ENCODE measurements at places on chromosomes 6 and 20.

DNA sequence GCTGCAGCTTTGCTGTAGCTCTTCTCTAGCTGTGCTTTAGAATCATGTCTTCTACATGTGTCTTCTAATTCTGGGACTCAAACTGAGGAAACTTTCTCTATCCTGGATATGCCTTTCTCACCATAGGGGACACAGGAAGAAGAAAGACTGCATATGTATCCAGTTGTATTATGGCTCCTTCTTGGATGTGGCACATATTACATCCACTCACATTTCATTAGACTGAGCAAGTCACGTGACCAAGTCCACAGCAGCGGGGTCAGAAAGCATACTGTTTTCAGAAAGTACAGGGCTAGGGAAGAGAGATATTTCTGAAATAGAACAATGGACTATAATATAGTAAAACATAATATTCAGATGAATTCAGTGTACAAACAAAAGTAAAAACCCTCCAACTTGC, 187.6 kb upstream of the RIMS1 start:
- no peak for DNase-seq

- peak; percentile 57 for DNase-seq
Observed at GRCh38 chr6:108133594-108134179, 32.1 kb upstream of the NR2E1 start.

DNA sequence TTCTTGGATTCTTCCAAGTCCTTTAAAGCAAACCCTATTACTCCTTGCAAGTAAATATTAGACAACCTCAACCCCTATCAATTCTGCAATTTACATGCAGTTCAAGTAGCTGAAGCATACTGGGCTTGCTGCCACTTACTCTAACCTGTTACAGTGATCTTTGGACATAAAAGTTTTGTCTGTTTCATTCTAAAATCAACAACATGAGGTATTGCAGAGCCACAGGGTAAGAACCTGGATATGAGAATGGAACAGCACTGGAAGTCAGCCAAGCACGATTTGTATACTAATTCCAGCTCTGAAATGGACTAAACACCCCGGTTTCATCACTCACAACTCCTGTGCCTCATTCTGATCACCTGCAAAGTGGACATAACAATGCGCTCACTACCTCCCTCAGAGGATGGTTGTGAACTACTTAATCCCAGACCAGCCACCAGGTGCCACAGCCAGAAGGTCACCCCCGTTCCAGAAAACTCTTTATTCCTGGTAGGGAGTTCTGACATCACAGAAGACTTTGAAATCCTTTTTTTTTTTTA, 270.0 kb downstream of the ADGB start:
- DNase-seq = no peak

DNA sequence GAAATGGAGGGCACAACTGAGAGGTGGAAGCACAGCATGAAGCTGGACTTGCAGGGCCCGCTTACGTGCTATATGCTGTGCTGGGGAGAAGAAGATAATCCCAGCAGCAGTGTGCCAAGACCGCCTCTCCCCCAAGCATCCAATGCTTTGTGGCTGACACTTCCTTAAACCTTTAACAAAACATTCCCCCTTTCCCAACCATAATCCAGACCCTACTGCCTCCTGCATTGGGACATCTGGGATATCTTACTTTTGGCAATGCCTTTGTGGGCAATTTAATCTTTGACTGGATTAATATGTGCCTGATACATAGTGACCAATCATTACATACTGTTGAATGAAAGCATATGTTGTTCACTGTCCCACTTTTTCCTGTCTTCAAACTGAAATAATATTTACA, 3.1 kb upstream of the TENT5A start:
- no peak for DNase-seq

GRCh38 chr6:167474725-167475124, 149.8 kb downstream of the TTLL2 start:
- no peak for DNase-seq

GRCh38 chr20:19787366-19787765, 29.3 kb downstream of the RIN2 start:
- DNase-seq = no peak

DNA sequence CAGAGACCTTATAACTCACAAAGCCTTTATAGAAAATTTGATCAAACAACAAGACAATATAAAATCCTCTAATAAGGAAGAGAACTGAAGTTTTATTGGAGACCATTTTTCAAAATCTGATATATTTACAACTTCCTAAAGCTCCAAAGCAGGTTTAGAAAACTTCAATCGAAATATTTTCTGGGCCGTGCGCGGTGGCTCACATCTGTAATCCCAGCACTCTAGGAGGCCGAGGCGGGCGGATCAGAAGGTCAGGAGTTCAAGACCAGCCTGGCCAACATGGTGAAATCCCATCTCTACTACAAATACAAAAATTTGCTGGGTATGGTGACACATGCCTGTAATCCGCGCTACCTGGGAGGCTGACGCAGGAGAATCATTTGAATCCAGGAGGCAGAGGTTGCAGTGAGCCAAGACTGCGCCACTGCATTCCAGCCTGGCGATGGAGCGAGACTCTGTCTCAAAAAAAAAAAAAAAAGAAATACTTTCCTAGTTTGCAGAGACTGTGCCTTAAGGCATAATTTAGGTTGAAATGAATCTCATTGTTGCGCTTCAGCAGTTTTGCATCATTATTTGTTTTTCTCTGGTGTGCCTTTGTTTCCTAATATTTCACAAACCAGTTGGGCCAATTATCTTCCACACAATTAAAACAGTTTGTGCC, 60.6 kb upstream of the ASIP start:
- no peak for DNase-seq

DNA sequence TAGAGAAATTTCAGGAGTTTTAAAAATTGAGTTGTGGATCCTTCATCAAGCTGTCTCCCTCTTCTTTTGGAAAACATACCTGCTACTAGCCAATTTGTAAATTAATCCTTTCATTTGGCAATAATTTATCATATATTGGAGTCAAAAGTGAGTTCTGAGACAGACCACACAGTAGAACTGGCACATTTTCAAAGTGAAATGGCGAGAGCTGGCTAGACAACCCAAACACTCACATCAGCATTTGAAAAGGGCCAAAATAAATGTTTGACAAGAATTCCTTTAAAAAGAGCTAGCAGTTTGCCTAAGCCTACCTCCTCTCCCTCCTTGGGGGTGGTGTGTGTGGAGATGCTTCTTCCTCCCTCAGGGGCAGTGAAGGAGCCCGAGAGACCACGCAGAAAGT, 47.9 kb upstream of the KCNK16 start:
- DNase-seq = no peak

DNA sequence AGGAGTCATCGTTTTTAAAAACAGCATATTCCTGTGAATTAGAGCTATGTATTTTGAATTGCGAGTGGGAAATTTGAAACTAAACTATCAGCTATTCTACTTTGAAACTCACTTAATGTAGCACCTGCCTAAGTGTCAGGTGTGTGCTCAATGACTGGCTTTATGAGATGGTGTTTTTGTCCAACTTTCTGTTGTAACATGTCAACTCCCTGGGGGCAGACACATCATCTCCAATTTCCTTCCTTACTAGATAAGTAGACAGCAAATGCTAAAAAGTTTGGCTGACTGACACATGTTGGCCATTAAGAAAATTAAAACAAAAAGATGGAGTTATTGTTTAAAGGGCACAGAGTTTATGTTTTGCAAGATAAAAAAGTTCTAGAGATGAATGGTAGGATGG, 226.9 kb downstream of the TFAP2B start:
- no peak for DNase-seq

DNA sequence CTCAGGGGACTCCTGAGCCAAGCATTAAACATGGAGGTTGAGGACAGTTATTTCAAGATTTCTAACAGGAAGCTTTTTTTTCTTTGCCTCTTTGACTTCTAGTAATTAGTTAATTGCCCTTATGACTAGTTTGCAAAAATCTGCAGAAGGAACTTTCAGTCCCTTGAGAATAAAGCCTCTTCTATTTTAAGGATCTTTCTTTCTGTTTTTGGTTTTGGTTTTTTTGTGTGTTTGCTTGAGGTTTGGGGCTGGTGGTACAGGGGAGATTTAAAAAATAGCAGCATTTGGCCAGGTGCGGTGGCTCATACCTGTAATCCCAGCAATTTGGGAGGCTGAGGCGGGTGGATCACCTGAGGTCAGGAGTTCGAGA, 259.3 kb downstream of the BMP7 start:
- no peak for DNase-seq

DNA sequence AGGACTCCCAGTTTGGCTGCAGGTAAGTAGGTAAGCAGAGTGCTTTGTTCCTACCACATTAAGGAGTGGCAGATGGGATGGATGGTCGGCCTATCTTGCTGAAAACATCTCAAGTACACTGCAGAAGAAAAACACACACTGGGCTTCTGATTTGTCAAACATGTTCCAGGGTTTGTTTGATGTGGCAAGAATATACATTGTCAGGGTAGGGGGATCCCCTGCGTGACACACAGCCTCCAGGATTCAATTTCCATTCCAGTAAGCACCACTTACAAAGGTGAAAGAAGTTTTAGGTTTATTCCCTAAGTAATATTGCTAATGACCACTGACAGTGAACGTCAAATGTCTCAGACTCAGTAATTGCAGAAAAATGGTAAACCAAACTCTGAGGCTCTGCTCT, 26.0 kb upstream of the KIF16B start:
- no peak for DNase-seq

DNA sequence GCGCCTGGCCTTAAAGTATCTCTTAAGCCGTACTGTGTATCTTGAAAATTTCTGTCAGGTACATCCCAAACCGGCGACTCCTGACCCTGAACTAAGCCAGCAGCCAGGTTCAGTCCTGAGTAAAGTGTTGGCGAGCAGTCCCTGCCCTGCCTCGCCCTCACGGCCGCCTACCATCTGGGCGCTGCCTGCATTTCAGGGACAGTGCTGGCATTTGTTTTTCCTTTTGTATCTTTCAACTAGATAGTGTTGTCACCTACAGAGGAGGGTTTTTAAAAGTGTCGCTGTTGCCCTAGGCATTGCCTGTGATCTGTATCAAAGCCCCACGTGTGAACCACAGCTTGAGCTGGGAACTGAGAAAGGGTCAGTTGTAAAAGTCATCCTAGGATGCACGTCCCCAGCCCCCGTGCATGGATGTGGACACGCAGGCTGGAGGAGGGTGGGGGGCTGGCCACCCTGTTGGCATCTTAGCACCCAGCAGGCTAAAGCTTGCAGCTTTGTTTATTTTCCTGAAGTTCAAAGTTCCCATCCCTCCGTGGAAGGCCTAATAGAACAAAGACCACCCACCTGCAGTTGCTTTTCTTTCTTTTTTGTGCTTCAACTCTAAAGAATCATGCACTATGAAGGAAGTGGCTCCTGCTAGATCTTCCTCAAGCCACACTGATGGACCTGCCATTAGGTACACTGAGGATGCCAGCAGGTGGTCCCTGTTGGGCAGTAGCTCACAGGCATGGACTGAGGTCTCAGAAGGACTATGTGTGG, 136.8 kb downstream of the ZDHHC14 start:
- DNase-seq = no peak

DNA sequence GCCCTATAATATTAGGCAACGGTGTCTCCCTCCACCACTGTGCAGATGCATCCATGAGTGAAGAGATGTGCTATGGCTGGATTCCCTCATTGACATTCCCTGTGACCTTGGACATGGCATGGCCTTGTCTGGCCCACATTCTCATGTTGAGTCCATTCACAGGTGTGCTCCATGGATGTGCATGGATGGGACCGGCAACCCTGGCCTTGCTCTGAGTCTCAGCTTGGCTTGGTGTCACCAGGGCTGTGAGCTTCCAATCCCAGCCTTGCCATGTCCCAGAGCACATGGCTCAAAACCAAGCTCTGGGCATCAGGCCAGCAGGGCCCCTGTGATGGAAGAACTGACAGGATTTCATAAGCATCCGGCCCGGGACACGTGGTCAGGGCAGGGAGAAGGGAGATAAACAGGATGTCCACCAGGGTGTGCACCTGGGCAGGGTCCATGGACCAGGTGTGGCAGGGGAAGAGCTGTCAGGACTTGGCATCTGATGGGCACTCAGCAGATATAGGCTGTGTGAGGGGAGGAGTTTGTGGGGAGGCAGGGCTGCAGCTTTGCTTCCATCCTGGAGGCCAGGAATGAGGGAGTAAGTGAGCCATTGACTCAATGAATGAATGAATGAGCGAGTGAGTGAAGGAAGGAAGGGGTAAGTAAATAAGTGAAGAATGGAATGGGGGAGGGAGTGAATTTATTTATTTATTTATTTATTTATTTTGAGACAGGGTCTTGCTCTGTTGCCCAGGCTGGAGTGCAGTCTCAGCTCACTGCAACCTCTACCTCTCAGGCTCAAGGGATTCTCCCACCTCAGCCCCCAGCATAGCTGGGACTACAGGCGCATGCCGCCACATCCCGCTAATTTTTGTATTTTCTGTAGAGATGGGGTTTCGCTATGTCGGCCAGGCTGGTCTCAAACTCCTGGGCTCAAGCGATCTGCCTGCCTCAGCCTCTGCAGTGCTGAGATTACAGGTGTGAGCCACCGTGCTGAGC, 15.7 kb downstream of the NRSN2 start:
- peak; percentile 77 for DNase-seq

GRCh38 chr20:40956542-40957264, 71.9 kb upstream of the TOP1 start:
- no peak for DNase-seq

DNA sequence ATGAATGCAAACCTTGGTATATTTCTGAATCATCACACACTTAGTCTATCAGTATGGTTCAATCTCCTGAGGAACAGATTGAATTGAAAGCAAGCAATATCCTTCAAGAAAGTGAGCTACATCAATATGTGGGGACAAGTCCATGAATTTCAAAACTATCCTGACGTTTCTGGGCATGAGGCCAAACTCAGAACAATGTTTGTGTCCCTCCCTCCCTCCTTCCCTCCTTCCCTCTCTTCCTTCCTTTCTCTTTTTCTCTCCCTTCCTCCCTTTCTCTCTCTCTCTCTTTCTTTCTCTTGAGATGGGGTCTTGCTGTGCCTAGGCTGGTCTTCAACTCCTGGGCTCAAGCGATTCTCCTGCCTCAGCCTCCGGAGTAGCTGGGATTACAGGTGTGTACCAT, 27.9 kb upstream of the SYNCRIP start:
- peak; percentile 64 for DNase-seq

- DNase-seq = no peak
Observed at GRCh38 chr6:22003287-22003686, 293.5 kb downstream of the PRL start.
